ENCODE measurements at places on chromosomes 5 and 9.

DNA sequence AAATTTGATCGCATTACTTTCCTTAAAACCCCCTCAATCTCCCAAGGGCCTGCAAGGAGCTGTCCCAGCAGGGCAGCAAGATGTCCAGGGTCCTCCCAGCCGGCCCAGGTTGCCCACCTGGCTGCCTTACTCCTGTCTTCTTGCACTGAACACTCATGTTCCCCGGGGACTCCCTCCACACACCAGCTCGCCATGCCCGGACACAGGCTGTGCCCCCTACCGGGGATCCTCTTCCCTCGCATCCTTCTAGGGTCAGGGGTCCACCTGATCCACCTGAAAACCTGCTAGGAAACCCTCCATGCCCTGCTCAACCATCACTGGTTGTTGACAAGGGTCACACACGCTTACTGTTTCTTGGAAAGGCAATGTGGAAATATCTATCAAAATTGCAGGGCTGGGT, 172.0 kb upstream of the MSX2 start:
- no peak for DNase-seq

DNA sequence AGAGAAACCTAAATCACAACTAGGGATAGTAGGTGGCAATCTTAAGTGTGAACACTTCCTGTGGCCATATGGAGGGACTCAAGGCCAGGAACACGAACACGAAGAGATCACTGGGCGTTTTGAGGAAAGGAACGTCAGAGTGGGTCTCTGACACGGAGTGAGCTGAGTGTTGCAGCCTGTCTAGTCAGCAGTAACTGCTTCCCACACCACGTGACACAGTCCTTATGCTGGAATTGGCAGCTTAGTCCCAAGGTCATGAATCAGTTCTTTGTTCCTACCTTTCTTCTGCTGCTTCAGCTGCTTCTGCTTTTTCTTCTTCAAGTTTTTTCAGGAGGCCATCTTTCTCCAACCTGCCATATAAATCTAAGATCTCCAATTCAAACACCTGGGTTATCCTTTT, 18.2 kb downstream of the SPACA9 start:
- DNase-seq, result no peak

DNA sequence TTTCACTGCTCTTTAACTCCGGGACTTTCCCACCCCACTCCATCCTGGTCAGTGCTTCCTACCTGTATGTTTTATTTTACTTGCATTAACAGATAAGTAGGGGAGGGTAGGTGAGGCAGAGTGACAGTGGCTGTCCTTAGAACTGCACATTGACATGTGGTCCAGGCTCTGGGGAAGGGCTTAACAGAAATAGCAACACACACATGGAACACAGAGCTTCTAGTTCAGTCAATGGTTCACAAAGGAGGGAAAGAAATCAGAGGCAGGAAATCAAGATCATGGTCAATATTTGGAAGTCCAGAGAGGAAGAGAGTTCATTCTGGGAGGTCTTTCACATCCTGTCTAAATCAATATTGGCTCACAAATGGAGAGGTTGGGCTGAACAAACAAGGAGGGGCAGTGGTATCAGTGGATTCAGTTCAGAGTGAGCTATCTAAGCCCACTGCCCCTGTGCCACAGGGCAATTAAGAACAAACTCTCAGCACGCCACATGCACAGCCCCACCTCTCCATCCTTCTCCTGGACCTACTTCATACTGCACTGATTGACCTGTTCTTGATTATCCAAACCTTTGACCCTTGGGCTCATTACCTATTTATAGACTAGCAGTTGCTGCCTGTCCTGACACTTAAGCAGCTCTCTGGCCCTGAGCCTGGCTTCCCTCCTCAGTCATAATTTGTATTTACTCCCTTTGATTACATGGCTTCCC, 6.2 kb upstream of the VPS13A start:
- no peak for DNase-seq

DNA sequence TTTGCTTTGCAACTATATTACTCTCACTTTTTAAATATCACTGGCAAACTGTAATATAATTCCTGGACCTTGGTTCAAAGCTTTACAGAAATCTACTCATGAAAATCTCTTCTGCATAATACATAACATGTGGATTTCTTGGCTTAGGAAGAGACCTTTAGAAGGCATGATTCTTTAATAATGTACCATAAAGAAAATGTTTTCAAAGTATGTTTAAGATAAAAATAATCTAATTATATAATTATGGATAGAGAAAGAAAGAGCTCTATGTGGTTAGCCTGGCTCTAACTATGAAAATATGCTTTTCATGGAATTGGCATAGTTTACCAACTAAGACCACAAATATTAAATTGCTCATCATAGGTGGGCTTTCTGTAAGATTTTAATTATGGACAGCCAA, 817.8 kb downstream of the TLE1 start:
- no peak for DNase-seq

DNA sequence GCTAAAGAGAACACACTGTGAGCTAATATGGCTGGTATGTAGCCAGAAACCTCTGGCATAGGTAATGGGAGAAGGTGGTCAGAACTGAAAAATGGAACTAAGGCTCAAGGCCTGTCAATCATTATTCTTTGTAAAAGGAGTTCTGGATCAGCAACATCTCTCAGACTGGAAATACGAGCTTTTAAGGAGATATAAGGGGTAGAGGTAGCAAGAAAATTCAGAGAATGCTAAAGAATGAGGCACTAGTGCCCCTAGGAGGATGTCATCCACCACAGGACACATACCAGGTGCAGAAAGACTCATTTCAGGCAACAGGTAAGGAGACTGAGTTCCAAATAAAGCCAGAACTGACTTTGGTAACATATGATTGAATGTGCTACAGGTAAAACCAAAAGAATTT, 18.9 kb upstream of the MOCS2 start:
- no peak for DNase-seq

- DNase-seq, result no peak
Observed at GRCh38 chr5:133825631-133826289, 142.7 kb downstream of the C5orf15 start.

- DNase-seq, result no peak
Observed at GRCh38 chr5:956941-957747, 51.5 kb upstream of the NKD2 start.

DNA sequence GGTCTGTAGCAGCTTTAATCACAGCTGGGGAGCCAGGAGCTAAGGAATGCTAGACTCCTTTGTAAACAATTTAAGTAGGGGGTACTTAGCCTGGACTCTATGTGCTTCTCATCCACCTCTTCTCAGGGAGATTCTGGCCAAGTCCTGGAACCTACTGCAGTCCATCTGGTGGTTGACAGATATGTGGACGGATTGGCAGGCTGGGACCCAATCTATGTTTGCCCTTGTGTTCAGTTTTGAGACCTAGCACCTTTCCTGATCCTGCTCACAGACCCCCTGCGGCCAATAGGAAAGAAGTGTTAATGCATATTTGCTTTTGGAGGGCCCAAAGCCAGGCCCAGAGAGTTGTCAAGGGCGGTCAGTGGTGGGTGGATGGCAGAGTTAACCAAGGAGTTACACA, 6.4 kb downstream of the SLC22A5 start:
- DNase-seq, result no peak

GRCh38 chr9:134136118-134136995, 475 bp downstream of the WDR5 start:
- no peak for DNase-seq

DNA sequence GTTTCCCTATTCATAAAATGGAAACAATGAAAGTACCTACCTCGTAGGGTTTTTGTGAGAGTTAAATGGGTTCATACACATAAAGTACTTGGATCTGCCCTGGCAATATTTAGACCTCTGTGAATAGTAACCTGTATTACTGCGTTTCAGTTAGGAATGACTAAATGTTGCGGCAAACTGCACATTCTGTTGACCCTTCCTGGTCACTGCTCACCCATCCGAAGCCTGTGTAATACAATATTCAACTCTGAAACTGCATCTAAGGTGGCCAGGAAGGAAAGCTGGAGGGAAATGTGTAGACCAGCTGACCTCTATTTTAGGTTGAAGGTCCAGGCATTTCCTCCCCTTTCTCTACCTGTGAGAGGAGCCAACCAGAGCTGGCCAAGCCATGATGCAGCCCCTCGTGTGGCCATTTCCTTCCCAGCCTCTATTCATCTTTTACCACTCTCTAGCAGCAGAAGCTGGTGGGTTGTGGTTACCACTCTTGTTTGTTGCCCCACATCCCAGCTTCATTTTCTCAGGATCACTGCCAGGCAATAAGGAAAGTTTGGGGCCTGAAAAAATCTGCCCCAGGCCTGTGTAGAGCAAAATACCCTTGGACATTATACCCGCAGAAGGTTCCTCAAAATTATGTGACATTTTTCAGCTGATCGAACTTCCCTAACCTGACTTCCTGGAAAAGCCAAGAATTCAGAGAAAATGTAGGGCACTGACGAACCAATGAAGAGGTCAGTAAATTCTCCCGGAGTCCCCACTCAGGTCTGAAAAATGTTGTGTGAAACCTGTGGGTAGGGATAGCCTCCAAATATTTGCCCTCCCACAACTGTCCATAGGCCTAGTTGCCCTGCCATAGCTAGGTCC, 20.5 kb upstream of the PDCD1LG2 start:
- no peak for DNase-seq

GRCh38 chr9:2496934-2497333, 124.7 kb upstream of the VLDLR start:
- DNase-seq, result no peak

DNA sequence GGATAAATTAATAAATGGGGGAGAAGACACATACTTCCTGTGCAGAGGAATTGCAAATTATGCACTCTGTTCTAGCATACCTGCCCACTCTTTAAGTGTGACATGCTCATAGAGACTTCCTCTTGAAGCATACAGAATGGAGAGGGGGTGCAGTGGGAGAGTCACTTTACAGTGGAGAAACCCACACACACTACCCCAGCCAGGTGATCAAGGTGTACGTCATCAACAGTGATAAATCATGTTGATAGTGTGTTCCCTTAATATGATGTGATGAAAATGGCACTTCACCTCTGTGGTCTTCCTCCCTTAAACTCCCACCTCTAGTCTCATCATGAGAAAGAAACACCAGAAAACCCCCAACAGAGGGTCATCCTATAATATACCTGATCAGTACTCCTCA, 110.0 kb downstream of the SH3GL2 start:
- no peak for DNase-seq

- no peak for DNase-seq
Observed at GRCh38 chr5:128586848-128587247, 48.8 kb upstream of the FBN2 start.

- DNase-seq, result no peak
Observed at GRCh38 chr9:111630182-111630963, 761 bp upstream of the DNAJC25 start.

DNA sequence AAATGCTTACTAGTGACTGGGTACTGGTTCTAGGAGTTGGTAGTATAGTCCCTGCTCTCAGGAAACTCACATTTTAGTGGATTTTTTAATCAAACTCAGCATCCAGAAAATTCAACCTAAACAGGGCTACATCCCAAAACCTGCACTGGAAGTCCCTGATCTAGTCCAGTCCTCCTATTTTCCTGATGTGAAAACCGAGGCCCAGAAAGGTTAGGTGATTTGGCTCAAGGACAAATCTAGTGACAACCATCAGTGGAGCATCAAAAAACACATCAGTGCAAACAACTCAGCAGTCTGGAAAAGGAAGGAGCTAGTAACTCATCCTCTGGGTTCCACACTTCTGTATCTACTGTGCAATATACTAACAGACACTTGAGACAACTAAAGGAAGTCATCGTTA, 38.2 kb downstream of the SERINC5 start:
- DNase-seq, result no peak

DNA sequence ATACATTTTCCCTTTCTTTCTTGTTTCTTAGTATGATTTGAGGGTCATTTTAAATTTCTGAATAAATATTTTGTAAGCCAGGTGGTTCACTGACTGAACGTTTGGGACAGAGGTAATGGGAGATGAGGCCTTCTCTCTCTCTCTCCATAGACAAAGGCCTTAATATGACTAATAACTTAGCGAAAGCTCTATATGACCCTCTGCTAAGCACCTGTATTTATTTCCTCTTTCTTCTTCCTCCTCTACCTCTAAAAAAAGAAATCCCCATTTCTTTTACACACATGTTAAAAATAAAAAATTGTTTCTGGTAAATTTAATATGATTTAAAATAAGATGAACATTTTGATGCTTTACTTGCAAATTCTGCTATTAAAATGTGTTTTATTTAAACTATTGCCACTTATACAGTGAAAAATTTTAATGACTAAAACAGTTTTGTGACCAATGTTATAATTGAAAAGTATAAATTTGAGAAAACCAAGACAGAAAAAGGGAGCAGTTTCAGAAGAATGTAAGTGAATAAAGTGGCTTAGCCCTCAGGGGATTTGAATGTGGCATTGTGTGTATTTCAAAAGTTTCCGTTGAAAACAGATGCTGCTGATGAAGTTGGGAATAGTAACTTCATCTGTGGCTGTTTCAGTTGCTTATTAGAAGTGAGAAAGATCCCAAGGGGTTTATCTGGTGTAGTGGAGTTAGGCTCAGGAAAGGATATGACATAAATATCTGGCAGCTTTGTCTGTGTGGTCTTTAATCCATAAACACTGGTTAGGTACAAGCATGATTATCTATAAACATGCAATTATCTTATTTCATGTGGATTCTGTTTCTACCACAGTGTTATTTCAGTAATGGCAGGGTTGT, 128.6 kb upstream of the GRHPR start:
- DNase-seq, result no peak

DNA sequence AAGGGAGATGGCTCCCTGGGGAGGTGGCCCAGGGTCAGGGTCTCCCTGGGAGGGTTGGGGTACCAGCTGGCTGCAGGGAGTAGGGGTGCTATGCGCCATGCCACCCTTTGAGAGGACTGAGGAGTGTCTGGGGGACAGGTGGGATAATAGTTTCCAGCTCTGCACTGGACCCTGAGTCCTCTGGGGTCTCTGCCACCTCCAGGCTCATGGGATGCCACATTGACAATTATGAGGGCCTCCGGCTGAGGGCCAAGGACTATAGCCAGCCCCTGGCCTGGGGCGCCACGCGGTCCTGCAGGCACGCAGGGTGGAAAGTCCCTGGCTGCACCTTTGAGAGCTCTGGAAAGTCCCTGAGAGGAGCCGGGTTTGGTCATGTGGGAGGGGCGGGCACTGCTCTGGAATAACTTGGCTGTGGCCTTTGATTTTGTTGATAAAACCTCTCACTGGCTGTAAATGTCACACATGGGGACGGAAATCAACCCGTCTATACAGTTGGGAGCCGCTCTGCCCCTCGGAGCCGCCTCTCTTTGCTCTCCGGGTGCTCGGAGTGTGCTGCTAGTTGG, 16.0 kb downstream of the TRAF2 start:
- peak; percentile 49 for DNase-seq

DNA sequence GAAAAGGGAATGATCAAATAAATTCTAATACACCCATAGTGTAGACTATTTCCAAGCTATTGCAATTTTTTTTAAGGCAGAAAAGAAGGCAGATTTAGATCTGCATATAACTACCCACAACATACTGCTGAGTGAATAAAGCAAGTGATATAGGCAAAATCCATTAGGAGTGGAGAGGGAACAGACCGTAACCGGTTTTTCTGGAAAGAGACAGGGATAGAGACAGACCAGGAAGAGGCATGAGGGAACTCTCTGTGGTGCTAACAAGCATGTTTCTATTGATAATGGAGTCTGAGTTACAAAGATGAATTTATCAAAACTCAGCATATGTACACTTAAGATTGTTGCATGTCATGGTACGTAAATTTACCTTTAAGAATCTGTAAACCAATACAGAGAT, 14.5 kb downstream of the ZDHHC21 start:
- DNase-seq, result no peak

- no peak for DNase-seq
Observed at GRCh38 chr9:99373912-99374311, 151.8 kb downstream of the SEC61B start.

GRCh38 chr5:23242891-23243290, 264.5 kb upstream of the PRDM9 start:
- DNase-seq, result no peak

GRCh38 chr9:80673496-80673895, 1015.9 kb downstream of the TLE1 start:
- DNase-seq, result no peak

- no peak for DNase-seq
Observed at GRCh38 chr5:62309107-62309506, 3.1 kb downstream of the KIF2A start.
